Suppressor macrophage treated with lipopolysaccharide for 4 hours (primary cell): ENCODE measurements at places on chromosomes 5 and 9.
A peak's percentile ranks its signal among the peaks of the same experiment; 100 is the strongest.

DNA sequence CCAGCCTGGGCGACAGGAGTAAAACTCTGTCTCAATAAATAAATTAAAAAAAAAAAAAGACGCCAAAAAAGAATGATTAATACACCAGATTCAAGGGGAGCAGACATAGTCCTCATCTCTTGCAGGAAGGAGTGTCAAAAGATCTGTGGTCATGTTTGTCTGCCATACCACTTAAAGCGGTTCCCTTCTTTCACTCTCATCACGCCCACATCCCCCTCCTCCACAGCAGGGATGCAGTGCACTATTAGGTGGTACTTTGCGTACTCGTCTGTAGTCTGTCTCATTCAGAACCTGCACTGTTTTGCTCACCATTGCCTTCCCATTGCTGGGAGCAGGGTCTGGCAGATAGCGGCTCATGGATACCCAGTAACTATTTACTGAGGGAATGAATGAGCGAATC is 11.2 kb downstream of the CDHR2 start:
- DNase-seq = no peak

- no peak for DNase-seq
These were observed 223.4 kb upstream of the SLC24A2 start for GRCh38 chr9:20012232-20012631.

GRCh38 chr9:123300554-123300953 is 32.2 kb upstream of the STRBP start:
- DNase-seq = no peak

- DNase-seq = no peak
These were observed 297.3 kb upstream of the RIOK2 start for GRCh38 chr5:97480313-97480712.

DNA sequence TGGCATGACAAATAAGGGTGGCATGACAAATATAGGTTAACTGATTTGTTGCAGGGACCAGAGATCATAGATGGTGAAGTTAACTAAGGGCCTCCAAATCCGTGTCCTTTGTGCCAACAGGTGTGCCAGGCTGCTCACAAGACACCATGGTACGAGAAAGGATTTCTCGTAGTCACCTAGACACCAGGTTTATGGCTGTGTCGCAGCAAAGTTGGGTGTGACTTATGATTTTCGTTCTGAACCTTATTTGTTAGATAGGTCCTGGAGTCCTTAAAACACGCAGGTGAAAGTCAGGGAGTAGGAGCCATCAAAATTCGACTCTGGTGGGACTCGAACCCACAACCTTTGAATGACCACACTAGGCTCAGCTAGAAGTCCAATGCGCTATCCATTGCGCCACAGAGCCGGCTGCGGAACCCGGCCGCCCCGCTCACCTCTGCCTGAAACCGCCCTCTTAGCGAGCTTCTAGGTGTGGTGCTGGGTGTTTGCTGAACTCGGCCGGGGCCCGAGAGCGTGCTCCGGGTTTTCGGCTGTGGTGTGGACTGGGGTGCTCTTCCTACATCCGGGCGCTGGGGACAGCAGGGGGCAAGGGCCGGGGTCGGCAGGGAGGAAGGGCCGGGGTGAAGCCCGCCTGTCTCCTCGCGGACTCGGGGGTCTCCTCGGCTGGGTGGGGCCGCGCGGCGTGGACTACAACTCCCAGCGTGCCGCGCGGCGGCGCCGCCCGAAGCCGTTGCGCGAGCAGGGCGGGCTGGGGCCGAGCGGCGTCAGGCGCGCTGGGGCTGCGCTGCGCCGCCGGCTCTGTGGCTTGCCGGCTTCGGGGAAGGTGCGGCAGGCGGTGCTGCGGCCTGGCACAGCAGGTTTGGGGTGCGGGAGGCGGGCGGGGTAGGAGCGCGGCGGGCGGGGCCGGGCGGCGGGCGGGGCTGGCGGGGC is at the start of gene SLC27A4:
Gene SLC27A4, plus strand, starts transcription at position 767 of the 930 bp plus-strand sequence. CDS start 2,606 bp downstream, outside the sequence.
- peak; percentile 81 for DNase-seq

GRCh38 chr5:146731909-146732659 is 146.5 kb downstream of the PPP2R2B start:
- DNase-seq = no peak

DNA sequence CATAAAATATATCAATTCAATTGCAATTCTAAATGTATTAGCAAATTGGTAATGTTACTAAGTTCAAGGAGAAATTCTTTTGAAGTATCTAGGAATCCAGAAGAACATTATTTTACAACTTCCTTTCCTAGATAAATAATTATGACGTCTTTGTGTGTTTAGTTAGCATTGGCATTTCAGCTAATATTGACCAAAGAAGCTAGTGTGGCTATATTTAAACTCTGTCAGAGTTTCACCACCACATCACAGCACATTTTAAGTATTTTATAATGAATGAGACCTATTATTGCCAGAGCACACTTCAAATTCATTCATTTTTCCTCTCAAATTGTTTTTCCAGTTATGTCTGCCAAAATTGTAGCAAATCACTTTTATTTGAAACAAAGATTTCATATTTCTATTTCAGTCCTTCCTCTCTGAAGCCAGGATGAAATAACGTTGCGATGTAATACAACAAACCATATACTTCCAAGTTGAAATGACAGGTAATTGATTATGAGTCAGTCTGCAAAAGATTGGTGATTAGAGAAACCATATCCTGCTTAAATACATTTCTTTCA is 18.9 kb downstream of the PLK2 start:
- DNase-seq = no peak

DNA sequence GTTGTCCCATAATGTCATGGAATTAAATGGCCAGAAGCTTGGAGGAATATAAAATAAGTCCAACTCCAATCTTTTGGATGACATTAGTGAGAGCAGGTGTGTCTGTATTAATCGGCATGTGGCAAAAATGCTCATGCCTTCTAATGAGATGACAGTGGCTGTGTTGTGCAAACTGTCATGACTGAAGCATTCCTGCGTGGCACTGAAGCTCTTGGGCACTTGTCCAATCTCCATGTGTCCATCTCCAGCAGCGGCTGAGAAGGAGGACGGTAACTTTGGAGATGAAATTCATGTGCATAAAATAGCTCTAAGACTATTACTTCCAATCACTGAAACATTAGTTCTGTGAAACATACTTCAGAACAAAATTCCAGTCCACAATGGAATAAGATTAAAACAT is 697.5 kb upstream of the GRAMD2B start:
- no peak for DNase-seq

- DNase-seq = no peak
These were observed 15.4 kb upstream of the SUSD3 start for GRCh38 chr9:93043122-93043521.

DNA sequence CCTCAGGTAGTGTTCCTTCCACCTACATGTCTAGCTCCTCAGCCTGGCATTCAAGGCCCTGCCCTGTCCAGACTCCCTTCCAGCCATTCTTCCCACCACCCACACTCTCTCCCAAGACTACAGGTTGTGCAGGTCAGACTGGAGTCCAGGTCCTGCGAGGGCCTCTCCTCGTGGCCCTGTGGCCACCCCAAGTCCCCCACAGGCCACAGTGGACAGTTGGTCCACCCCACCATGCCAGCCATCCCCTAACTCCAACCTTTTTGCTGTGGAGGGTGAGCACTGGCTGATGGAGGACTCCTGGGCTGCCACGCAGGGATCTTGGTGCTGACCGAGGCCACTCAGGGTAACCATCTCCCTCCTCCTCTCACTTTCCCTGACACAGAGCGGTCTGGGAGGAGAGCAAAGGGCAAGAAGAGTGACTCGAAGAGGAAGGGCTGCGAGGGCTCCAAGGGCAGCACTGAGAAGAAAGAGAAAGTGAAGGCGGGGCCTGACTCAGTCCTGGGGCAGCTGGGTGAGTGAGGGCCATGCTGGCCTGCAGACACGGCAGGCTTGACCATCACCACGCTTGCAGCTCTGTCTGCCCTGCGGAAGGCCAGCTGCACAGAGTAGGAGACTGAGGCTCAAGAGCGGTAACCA is 51.0 kb downstream of the JADE2 start:
- DNase-seq = peak; percentile 86

GRCh38 chr5:65356274-65356673 is 125.4 kb downstream of the ADAMTS6 start:
- DNase-seq = no peak

DNA sequence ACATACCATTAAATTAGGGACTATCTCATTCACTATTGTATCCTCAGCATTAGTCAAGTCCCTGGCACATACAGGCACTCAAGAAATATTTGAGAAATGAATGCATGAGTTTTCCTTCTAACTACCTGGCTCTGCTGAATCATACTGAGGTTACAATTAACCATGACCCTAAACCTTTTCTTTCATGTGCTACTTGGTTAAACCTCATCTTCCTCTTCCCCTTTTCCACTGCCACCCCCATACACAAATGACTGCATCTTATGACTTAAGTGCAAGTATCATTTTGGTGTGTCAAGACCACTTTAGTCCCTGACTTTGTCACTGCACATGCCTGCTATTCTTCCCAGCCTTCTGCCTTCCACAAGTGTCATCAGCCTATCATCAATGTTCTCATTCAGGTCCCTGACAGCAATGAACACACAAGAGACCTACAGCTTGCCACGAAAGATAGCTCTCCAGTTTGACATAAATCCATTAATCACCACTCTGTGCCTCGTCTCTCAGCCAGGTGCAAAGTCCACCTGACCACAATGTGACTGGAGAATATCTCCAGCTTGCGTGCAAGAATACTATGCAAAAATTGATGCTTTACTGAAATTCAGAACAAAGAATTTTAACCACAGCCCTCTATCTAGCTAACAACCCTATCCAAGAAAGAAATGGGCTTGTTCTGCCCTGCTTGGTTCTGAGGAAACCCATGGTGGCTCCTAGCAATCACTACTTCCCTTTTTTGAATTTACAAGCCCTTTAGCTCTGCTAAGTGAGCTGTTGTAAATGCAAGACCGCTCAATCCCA is 74.5 kb downstream of the MAPKAP1 start:
- peak; percentile 84 for DNase-seq

DNA sequence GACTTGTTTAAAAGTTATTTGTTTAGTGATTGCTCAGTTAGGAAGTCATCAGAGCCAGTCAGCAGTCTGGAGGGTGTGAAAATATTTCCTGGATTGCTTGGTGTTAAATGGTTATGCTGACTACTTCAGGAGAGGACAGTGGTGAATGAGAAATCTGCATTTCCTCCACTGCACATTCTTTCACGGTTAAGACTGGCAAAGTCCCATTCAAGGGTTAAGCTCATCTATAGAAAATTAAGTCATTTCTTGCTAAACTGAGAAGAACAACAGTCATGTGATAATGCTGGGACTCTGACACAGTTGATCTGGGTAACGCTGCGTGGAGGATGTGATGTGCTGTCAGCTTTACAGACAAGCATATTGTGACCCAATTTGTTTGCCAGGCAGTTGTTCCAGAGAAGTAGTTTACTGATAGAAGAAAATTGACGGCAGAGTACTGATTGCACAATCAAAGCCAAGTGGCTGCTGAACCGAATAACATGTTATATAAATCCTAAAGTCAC is 80.4 kb downstream of the GRAMD2B start:
- DNase-seq = peak; percentile 35

- DNase-seq = peak; percentile 95
These were observed 39.2 kb upstream of the NEK6 start for GRCh38 chr9:124218438-124218982.

DNA sequence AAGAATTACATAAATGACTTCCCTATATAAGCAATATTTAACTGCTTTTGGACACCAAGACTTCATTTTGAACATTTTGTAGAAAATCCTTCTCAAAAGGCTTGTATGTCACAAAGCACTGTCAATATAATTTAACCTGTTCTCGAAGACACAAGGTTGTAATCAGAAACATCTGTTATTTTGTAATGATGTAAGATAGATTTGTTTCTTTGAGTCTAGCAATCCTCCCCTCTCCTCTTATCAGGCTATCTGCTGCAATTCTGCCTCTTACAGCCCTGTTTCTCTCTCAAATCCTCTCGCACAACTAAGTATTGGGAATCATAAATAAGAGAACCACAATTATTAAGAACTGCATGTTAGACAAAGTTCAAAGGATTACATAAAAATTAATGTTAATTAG is 18.6 kb upstream of the TARS1 start:
- no peak for DNase-seq

GRCh38 chr5:10439692-10440091 is 2.0 kb upstream of the ROPN1L start:
- no peak for DNase-seq

DNA sequence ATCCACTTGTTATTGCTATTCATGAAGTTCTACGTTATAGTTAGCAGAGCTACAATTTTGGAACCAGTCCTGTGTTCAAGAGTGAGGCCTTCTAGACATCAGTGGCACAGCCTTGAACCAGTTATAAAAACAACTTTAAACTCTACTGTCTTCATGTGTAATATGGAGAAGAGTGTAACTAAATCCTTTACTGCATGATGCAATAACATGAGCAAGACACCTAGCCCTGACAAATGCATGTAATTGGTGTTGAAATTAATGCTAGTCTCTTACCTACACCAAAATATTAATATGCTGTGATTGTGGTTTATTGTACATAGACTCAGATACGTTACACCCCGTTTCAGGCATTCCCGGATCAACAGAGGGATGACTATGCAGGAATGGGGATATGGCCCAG is 654.6 kb downstream of the IRX1 start:
- no peak for DNase-seq

DNA sequence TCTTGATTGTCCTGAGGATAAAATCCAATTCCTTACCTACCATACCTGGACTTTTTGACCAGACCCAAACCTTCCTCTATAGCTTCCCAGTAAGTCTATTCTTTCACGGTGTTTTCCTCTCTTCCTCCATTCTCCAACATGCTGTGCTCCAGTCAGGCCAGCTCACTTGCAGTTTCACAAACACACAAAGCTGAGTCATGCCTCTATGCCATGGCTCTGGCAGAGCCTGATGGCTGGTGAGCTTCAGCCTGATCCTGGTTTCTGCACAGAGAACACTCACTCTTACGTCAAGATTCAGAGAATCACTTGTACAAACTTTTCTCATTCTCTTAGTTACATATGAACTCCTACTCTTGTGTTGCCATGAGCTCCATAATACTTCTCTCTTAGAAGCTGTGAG is 27.7 kb upstream of the PAX5 start:
- DNase-seq = peak; percentile 77

- no peak for DNase-seq
These were observed 10.8 kb downstream of the CDC37L1 start for GRCh38 chr9:4690144-4690543.

DNA sequence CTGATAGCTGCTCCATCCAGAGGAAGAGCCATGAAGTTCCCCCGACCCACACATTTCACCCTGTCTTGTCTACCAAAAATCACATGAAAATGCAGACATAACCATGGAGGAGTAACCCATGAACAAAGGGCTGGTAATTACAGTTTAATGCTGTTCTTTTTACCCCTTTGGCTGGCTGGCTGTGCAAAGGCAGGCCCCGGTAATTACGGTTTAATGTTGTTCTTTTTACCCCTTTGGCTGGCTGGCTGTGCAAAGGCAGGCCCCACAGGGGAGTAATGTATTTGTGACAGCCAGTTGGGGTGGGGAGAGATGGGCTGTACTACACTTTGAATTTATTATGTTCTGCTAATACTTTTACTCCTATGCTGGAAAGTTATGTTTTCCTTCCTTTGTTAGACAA is 41.7 kb downstream of the PIK3R1 start:
- DNase-seq = no peak

- DNase-seq = peak; percentile 39
These were observed 579 bp upstream of the FAM78A start for GRCh38 chr9:131276891-131277286.

- DNase-seq = peak; percentile 87
These were observed at the start of gene TNFSF15 for GRCh38 chr9:114805670-114806525. Gene TNFSF15, minus strand, starts transcription at chr9:114806039. Its CDS starts 27 bp downstream, at chr9:114806012.
